ENCODE measurements at places on chromosomes 1 and 21.

- no peak for DNase-seq
These were observed 17.2 kb downstream of the CDK18 start for GRCh38 chr1:205521686-205522085.

- no peak for DNase-seq
These were observed 41.8 kb upstream of the POU3F1 start for GRCh38 chr1:38088366-38088765.

- no peak for DNase-seq
These were observed 50.7 kb upstream of the KCNE2 start for GRCh38 chr21:34313116-34313515.

- DNase-seq: no peak
These were observed 36.8 kb downstream of the TRIM11 start for GRCh38 chr1:228369608-228370438.

- no peak for DNase-seq
These were observed 29.9 kb upstream of the DISP1 start for GRCh38 chr1:222784916-222785315.

DNA sequence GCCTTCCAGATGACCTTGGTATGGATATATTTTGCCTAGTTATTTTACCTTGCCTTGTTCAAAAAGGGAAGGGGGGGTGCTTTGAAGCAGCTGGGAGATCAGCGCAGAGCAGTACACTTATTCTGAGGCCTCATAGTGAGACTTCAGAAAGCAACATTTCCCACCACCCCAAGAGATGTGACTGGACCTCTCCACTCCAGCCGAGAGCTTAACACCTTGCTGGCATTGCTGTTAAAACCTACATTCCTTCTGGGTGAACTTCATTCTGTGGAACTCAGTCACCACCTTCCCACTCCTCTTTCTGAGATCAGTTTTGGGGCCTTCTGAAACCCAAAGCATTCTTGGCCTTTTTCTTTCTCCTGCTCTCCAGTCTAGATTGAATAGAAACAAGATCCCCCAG lies 148.7 kb downstream of the BARHL2 start:
- no peak for DNase-seq

DNA sequence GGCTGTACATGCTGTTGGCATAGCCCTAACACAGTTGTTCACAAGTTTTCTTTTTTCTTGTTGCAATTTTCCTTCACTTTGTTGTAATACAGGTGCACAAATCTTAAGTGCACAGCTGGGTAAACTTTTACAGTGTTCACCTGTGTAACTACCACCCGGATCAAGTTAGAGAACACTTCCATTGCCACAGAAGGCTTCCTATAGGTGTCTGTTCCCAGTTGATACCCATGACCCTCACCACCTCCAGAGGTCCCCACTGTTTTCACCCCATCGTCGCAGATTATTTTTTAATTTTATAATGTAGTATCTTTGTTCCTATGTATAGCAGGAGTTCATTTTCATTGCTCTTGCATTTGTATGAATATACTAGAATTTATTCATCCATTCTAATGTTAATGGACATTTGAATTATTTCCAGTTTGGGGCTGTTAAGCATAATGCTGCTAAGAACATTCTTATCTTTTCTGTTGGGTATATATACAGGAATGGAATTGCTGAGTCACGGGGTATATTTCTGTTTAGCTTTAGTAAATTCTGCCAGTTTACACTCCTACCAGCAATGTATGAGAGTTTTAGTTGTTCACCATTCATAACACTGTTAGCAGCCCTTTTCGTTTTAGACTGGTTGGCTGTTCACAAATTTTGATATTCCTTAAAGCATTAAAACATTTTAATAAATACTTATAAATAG lies 16.4 kb downstream of the SPRTN start:
- DNase-seq: no peak

DNA sequence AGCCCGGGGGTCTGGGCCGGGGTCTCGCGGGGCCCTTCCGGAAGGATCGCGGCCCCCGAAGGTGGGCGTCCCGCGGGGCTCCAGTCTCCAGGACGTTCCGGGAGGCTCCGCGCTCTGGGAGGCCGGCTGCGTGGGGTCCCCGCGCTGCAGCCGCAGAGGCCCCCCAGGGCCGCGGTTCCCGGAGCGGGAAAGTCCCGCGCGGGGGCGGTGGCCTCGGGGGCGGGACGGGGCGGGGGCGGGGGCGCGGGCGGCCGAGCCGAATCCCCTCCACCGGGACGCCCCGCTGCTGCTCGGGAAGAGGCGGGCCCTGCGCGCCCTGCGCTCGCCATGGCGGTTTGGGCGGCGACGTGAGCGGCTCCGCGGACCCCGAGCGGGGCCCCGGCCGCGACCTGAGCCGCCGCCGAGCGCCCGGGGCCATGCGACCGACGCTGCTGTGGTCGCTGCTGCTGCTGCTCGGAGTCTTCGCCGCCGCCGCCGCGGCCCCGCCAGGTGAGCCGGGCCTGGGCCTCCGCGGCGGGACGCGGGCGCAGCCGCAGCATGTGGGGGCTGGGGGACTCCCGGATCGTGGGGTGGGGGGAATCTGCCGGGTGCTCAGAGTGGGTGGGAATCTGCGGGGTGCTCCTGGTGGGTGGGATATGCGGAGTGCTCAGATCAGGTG lies at the start of gene IFNGR2:
IFNGR2 (plus strand) TSS at position 286 of the 658 bp plus-strand sequence; CDS start at position 417, 131 bp downstream.
- no peak for DNase-seq

- DNase-seq: no peak
These were observed 194.0 kb upstream of the SGIP1 start for GRCh38 chr1:66339944-66340343.

DNA sequence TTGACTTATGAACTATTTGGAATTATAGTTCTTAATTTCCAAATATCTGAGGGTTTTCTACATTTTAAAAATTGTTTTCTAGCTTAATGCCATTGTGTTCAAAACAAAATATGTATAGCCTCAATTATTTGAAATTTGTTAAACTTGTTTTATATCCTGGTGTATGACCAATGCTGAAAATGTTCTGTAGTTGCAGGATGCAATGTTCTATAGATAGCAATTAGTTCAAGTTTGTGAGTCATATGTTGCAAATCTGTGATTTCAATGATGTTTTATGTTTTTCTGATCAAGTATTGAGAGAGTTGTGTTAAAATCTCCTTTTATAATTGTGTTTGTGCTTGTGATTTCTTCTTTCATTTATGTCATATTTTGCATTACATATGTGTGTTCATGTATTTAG lies 517.5 kb downstream of the ADGRL2 start:
- no peak for DNase-seq

DNA sequence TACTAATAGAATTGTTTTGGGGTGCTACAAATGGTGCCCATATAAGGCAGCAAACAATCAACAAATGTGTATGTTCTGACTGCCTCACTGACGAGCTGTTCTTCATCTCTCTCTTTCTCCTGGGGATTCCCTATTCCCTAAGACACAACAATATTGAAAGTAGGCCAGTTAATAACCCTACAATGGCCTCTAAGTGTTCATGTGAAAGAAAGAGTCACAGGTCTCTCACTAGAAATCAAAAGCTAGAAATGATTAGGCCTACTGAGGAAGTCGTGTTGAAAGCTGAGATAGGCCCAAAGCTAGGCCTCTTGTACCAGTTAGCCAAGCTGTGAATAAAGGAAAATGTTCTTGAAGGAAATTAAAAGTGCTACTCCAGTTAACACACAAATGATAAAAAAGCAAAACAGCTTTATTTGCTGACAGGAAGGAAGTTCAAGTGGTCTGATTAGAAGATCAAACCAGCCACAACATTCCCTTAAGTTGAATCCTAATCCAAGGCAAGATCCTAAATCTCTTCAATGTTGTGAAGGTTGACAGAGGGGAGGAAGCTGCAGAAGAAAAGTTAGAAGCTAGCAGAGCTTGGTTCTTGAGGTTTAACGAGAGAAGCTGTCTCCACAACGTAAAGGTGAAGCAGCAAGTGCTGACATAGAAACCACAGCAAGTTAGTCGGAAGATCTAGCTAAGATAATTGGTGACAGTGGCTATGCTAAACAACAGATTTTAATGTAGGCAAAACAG lies 26.3 kb downstream of the ATP2B4 start:
- no peak for DNase-seq

DNA sequence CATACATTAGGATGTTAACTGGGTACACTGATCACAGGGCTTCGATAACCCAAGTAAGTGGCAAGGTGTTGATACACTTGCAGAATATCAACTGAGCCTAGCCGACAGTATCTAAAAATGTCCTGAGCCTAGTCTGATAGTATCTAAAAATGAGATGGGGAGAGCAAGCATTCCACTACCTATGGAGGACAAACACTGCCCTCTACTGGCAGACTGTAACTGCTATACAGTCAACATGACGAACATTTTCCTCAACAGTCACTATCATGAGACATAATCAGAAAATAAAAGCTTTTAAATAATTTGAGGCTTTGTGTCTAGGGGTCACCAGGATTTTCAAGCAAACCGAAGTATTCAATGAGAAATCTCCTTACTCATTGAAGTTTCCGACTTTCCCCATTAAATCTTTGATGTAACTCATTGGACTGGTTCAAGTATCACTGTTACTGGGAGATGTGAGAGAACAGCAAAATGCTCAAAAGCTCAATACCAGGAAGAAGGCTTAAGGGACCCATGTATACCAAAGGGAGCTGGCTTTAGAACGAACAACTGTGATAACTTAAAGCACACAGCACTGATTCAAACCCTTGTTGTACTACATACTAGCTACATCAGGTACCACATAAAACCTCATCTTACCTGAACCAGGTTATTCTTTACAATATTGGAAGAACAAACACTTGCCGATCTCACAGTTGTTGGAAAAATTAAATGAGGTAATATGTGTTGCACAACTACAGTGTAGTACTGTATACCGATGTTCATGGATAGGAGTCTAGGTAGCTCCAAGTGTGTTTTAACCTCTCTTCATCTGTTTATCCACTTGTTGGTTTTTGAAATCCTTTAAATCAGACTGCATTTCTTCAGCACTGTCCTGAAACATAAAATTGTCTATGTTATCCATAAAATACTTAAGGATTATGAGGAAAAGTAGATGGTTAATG lies 31.1 kb upstream of the SLC45A3 start:
- DNase-seq: peak; percentile 17

GRCh38 chr1:31424568-31424967 lies 11.6 kb downstream of the SERINC2 start:
- DNase-seq: no peak

GRCh38 chr1:221783936-221784335 lies 42.0 kb upstream of the DUSP10 start:
- no peak for DNase-seq

DNA sequence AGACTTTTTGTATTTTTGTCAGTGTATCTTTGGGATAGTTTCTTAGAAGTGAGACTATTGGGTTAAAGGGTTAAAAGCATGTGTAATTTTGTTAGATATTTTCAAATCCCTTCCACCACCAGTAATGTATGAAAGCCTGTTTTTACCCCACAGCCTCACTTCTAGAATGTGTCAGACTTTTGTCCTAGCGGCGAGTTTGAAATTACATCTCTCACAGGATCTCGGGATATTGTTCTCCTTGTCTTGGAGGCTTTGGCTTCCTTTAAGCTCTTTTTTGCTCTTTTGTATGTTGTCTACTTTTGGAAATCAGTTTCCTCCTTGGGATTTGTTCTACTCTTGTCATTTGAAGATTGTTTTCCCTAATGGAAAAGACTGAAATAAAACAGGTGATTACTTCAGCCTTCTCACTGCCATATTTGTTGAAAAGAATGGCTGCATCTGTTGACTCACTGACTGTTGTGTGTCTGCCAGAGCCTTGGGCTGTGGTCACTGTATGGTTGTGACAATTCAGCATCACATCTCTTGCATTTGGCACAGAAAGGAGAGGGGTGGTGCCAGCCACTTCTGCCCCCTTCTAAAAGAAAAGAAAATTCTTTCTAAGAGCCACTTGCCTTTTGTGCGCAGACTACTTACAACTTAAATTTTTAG lies 22.6 kb downstream of the ST3GAL3 start:
- no peak for DNase-seq

DNA sequence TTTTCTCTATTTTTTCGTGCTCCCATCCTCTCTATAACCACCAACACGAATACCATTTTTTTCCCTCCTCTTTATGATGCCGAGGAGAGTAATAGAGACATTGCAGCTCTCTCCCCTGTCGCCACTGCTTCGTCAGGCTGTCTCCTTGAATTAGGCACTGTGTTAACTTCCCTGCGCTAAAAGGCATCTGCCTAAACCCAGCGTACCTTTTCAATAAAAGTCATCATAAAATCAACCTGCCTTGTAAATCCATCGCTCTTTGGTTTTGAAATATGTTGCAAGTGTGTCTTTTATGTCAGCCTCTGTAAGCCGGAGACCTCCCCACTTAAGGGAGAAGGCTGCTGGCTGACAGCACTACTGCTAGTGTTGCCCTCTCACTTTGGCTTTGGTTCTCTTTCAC lies 8.7 kb downstream of the RNF220 start:
- DNase-seq: no peak

- peak; percentile 23 for DNase-seq
These were observed 90.8 kb downstream of the GTF2B start for GRCh38 chr1:88800382-88801051.

DNA sequence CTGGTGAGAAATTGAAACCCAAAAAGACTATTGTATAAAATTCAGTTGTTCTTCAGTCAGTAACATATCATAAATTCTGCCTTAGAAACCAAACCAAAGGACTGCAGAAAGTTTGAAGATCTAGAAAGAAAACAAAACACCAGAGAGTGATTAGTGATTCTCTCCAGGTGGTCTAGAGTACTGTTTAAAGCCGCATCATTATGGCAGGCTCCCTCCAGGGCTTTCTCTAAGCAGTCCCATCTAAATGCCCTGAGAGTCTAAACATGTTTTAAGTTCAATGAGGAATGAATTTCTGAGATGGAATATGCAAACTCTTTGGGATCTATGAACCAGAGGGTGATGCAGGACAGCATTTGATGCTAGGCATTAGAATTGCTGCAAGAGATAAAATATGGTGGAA lies 100.9 kb upstream of the ST6GALNAC5 start:
- DNase-seq: no peak

- DNase-seq: no peak
These were observed 19.1 kb upstream of the IKBKE start for GRCh38 chr1:206451134-206451686.

DNA sequence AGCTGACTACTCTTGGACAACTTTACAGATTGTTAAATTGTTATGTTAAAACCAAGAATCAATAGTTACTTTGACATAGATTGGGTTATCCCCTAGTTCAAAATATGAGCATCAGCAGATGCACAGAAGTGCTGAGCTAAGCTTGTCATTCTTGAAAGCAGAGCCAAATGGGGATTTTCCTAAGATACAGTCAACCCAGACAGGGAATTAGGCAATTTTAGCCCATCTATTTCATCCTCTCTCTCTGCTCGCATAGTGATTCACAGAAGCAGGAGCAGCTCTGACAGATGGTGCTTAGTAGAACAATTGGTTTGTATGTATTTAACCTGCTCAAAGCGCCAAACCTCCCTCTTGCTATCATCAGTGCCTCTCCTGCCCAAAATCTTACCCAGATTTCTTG lies 27.9 kb upstream of the PRRC2C start:
- no peak for DNase-seq

- DNase-seq: no peak
These were observed 9.8 kb upstream of the PPP1R15B start for GRCh38 chr1:204421441-204421840.

DNA sequence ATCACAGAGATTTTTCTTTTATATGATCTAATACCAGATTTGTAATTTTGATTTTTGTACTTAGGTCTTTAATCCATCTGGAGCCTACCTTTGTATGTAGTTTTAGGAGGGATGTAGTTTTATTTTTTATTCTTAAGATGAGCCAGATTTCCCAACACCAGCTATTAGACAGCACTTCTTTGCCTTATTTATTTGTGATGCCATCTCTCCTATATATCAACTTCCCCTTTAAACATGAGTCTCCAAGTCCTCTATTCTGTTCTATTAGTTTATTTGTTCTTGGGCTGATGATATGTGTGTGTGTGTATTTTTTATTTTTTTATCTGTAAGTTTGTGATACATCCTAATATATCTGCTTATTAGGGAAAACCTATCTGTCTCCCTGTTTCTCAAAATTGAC lies 94.2 kb downstream of the PHTF1 start:
- DNase-seq: no peak

Data from stimulated activated CD4-positive, alpha-beta T cell treated with anti-CD3 and anti-CD28 coated beads, Interleukin-1b, Interleukin-23, amount 100 ng/mL, for 1 hour (primary cell).